ENCODE measurements at places on chromosomes 1 and 21. TPM values are rescaled to one million over a fixed set of nuclear protein-coding genes. Genes with fewer than 3 reads are reported as not detected.

The DMRTA2 gene
- total RNA-seq = not detected

The SH3D21 gene
- 1.3 TPM for total RNA-seq

The LAMC1 gene
- 40.1 TPM for total RNA-seq

The SRRM1 gene
- 47.7 TPM for total RNA-seq

The C1orf122 gene
- total RNA-seq = 23.9 TPM

The NOC2L gene
- total RNA-seq = 28.9 TPM

The PTCH2 gene
- 0.31 TPM for total RNA-seq

The CELF3 gene
- not detected for total RNA-seq

The IFNLR1 gene
- 3.4 TPM for total RNA-seq

The AADACL4 gene
- total RNA-seq = not detected

- DNase-seq = no peak
These were observed 49.3 kb downstream of the TGFB2 start for GRCh38 chr1:218394416-218394815.

- DNase-seq = no peak
These were observed 6.0 kb downstream of the FOXJ3 start for GRCh38 chr1:42328916-42329496.

DNA sequence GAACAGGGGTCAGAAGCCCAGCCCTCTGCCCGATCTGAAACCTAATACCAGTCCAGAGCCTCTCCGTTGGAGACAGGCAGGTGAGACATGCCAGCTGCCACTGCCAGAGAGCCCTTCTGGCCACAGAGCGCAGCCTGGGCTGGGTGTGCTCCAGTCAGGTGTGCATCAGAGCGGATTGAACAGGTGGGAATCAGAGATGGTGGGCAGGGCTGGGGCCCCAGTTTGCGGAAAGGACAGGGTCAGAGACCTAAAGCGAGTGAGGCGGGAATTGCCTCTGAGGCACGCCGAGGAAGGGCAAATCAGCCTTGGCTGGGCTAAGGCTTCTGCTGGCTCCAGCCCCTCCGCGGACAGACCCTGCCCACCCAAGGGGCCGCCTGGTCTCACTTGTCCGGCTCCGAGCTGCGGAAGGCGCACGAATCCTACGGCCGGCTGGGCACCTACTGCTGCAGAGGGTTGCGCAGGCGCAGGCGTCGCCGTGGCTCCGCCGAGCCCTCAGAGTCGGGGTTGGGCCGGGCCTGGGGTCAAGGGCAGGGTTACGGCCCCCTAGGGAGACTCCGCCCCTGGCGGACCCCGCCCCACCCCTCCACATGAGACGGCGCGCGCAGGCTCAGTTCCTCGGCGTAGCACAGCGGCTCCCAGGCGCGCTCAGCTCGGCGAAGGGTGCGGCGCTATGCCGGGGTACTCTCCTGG is 10.3 kb downstream of the CPLANE2 start:
- DNase-seq = peak; percentile 86

- no peak for DNase-seq
These were observed 953 bp upstream of the NDUFS2 start for GRCh38 chr1:161200992-161201835.

DNA sequence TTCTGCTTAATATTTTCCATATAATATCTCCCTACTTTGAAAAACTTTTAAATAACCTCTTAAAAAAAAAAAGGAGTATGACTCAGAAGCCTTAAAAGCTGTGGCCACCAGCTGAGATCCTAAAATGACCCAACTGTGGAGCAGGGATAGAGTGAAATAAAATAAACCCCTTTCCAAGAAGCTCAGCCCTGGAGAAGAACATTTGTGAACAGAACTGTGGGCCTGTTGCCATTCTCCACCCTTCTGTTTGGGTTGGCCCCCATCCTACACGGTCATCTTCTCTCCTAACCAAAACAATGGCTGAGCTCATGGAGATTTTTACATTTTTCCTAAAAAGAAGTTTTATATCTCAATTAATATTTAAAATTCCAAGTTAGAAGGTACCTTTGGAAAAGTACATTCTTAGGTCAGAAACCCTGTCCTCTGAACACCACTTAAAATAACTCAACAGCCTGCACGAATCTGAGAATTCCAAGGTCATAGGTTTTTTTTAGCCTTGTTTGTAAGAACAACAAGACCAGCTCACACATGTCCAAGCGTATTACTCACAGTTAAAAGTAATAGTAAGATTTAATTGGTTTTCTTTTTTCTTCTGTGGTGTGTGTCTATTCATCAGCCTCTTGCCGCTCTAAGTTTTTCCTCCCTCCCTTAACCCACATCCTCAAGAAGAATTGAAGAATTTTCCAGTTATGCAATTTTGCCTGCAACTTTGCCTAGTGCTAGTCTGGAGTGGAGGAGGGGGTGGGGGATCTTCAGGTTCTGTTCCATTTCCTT is 107.7 kb upstream of the ERRFI1 start:
- peak; percentile 37 for DNase-seq

DNA sequence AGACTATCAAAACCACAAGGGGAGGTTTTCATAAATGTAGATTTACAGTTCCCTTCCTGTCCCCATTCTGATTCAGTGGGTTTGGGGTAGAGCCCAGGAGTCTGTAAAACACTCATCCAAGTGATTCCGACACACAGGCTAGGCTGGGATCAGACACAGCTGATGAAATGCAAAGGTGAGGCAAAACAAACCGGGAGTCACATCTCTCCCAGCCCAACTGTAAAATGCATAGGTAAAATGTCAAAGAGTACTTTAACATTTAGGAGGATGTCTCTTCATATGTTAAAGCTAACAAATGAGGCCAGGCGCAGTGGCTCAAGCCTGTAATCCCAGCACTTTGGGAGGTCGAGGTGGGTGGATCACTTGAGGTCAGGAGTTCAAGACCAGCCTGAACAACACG is 45.0 kb downstream of the ZNF281 start:
- DNase-seq = no peak

GRCh38 chr1:109794319-109795132 is 30.8 kb upstream of the EPS8L3 start:
- DNase-seq = no peak

DNA sequence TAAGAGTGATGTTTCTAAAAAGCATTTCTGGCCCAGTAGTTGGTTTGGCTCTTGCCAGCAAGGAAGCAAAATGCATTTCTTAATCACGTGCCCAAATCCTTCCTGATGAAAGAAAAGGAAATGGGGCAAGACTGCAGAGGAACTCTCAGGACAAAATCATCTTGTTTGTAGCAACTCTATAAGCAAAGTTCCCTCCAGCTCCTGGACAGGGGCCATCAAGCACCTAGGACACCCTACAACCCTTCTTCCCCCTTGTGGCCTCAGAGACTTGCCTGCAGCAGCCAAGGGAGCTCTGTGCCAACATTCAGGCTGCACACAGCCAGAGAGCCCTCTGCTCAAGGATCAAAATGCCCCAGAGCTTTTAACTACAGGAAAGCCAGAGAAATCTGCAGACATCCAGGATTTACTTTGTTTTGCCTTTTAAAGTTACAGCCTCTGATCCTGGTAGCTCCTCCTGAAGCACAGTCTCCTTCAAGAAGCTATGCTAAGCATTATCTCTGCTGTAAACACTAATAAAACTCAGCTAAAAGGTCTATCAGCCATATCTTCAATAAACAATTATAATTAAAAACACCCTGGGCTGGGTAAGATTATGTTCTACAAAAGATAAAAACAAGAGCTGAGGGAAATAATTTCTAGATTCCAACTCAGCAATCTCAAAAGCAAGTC is 105.0 kb downstream of the KIAA0319L start:
- DNase-seq = no peak

DNA sequence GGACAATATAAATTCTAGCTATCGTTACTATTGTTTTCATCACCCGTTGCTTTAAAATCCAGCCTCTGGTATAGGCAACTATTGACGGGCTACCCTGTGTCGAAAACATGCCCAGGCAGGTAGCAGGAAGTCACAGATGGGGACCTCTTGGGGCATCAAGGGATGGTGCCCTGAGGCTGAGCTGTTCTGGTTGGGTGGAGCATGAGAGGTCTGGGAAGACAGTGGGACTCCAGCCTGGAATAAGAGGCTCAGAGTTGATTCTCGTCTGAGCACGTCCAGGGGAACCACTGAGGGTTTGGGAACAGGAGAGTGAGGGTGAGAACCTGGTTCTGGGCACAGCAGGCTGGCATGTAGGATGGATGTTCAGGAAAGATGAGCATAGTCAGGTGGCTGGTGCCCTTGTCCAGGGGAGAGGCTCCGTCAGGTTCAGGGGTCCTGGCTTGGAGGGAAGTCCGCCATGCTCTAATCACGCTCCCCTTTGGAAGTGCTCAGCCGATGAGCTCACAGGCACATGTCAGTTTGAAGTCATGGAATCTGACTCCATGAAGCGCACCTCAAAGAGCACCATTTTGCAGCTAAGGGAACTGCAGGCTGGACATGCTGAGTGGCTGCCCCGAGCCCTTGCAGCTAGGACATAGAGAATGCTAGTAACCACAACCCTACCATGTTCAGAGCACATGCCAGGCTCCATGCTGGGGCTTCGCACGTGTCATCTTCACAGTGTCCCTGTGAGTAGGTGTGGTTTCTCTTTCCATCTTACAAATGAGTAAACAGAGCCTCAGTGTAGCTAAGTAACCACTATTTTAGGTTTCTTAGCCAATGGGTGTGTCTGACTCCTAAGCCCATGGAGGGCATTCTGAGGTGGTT is 21.0 kb downstream of the PCSK9 start:
- no peak for DNase-seq

- no peak for DNase-seq
These were observed 261.5 kb downstream of the NFIA start for GRCh38 chr1:61343734-61344420.

- DNase-seq = no peak
These were observed 1.7 kb upstream of the TSPAN2 start for GRCh38 chr1:115090956-115091355.

GRCh38 chr1:239647045-239647444 is 260.7 kb downstream of the CHRM3 start:
- DNase-seq = no peak

DNA sequence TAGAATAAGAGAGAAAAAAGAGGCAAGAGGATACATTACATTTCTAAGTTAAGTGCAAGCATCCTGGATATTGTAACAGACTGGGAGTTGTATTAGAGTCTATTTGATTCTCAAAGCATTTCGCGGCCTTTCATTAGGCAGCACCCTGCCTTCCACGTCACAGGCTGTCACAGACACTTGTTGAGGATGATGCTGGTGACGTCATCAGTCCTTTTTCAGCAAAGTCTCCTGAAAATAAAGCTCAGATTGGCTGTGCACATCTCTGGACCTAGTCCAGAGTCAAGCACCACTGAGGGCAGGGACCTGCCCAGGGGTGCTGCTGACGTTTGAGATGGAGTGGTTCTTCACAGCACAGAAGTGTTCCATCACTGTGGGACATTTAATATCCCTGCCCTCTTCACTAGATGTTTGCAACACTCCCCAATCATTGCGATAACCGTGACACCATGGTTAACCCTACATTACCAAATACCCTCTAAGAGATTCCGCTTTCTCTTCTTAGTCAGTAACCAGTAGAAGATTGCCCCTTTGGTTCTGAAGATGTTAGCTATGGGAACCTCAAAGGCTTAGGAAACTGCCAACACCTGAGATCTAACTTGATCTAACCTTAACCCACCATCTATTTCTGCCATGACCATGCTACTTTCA is 72.7 kb upstream of the F3 start:
- no peak for DNase-seq

GRCh38 chr1:224238756-224239155 is 55.7 kb downstream of the DEGS1 start:
- DNase-seq = no peak

DNA sequence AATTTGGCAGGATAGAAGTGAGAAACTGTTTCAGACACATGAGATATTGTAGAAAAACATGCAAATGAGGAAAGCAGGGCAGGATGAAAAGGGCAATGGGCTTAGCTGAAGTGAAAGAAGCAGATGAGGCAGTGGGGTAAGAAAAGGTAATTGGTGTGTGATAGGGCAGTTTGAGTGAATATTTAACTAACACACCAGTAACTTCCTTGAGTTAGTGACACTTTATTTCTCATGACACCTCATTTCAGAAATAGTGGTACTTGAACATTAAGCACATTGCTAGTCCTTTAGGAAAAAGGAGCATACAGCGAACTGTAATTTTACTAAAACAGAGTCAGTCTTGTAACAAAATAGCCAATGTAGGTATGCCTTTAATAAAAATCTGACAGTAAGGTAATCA is 415.0 kb downstream of the DPYD start:
- DNase-seq = no peak

- no peak for DNase-seq
These were observed at the start of gene AADACL4 for GRCh38 chr1:12643785-12644184. Gene AADACL4, plus strand, starts transcription at chr1:12644085. Its CDS starts 462 bp downstream, at chr1:12644547.

DNA sequence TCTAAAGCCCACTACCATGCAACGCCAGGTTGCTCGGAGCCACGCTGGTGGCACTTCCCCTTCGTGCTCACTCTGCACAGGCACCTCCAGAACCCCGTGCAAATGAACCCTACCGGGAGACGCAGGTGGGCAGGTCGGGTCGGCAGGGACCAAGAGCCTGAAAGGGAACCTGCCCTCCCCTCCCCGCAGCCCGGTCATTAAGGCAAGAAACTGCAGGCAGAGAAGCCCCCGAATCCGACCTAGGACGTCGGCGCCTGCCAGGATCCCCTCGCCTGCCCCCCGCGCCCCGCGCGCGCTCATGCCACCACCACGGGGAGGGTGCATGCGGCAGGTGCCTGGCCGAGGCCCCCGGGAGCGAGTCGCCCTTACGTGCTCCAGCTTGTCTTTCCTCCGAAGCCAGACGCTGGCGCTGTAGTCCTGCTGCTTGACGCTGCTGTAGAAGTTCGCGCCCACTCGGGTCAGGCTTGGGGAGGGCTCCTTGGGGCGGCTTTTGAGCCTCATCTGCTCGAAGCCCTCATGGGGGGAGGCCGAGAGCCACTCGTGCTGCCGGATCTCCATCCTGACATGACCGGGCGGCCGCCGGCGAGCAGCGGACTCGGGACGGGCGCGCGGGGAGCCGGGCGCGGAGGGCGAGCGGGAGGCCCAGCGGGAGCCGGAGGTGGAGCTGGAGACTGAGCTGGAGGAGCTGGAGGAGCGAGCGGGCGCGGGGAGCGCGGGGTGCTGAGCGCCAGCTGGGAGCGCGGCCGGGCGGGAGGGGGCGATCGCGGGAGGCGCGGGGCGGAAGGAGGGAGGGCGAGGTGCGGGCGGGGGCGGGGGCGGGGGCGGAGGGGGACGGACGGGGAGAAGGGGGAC is 552 bp downstream of the PLD5 start:
- no peak for DNase-seq

GRCh38 chr1:76511558-76512179 is 355.6 kb upstream of the ST6GALNAC5 start:
- no peak for DNase-seq

- DNase-seq = no peak
These were observed 94.5 kb downstream of the TNR start for GRCh38 chr1:175648927-175649326.

Data from right lobe of liver (tissue), 6 donors.